ENCODE measurements at places on chromosomes 2 and 18.

GRCh38 chr2:9258501-9258900 is 51.9 kb downstream of the ASAP2 start:
- no peak for DNase-seq

GRCh38 chr18:64714086-64714485 is 565.2 kb upstream of the LINC00305 start:
- DNase-seq: no peak

- DNase-seq: no peak
These were observed at the start of gene TBC1D8 for GRCh38 chr2:101151146-101151858. Gene TBC1D8, minus strand, starts transcription at chr2:101151382. Its CDS starts 129 bp downstream, at chr2:101151253.

DNA sequence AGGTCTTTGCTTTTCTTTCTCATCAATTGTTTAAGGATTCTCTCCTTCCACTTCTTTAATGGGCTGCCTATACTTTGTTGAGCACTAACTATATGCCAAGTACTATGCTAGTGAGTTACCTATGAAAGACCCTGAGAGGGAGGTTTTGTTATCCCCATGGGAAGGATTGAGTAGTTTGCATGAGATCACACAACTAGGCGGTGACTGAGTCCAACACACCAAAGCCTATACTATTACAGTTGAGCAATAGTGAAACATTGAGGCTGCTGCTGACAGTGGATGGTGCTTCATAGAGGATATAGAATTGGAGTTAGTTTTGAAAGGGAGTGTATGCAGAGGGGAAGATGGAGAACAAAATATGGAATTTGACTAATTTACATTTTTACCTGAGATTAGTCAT is 15.8 kb downstream of the NABP1 start:
- no peak for DNase-seq

- no peak for DNase-seq
These were observed 507.1 kb upstream of the TNP1 start for GRCh38 chr2:217366966-217367365.

GRCh38 chr2:9692456-9693195 is 61.8 kb upstream of the YWHAQ start:
- no peak for DNase-seq

GRCh38 chr2:61327173-61327572 is 143.7 kb downstream of the USP34 start:
- no peak for DNase-seq

DNA sequence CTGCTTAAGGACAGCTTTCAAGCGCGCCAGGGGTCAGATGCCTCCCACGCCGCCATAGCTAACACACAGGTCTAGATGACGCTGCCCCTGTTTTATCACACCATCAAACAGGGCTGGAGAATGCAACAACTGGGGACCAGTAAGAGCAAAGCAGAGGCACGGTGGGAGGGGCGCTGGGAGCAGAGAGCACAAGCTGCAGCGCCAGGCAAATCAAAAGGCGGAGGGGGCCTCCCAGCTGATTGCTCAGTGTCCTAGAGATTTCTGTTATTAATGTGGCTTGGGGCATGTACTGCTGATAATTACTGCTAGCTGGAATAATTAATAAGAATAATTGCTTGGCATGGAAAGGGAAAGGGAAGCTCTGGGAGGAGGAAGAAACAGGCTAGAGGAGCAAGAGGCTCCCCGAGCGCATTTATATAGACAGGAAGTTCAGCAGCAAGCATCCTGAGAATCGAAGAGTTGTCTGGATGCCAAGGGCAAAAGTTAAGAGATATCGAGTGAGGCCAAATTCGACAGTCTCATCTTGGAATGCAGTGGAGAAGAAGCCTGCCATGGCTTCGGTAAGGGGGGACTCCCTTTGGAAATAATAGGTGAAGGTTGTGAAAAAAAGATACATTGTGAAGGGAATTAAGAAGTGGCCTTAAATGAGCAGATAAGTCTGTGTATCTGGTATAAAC is 104.5 kb upstream of the ZNF521 start:
- DNase-seq: no peak

DNA sequence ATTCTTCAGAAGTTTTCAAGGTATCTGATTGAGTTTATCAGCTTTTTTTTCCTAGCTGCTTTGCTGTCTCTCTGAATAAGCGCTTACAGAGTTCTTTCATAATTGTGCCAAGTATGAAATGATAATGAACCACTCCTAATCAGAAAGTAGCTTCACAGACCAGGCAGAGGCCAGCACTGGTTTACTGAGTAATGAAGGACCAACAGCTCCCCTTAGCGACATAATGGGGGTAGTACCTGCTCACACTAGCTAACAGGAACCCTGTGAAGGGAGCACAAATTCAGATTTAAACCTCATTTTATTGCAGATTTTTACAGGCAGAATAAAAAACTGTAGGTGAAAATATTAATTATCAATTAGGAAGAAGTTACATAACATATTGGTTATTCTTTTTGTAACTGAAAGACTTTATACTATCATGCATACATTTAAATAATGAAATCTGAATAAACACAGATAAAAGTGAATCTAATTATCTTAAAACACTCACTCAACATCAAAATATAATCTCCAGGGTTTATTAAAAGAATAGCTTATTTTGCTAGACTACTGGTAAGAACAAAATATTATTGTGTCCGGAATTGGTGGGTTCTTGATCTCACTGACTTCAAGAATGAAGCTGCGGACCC is 53.7 kb upstream of the LRRC30 start:
- no peak for DNase-seq

DNA sequence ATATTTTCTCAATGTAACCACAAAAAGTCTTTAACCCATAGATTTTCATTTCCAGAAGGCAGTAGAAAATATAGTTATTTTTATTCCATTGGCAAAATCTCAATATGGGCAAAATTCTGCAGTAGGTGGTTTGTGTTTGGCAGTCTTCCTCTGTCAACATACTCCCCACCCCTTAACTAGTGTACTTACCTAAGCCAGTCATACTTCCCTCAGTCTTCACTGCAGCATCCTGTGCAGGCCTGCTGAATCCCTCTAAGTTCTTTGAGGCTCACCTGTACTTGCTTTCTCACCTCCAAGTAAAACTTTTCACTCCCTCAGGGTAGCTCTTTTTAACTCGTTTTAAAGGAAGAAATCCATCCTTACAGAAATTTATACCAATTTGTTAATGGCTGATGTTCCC is 6.8 kb downstream of the CARF start:
- DNase-seq: no peak

- no peak for DNase-seq
These were observed 97.4 kb downstream of the MEP1B start for GRCh38 chr18:32287249-32287648.

- DNase-seq: no peak
These were observed 975.1 kb downstream of the BCL11A start for GRCh38 chr2:59578349-59578748.

- no peak for DNase-seq
These were observed 178.0 kb downstream of the RIT2 start for GRCh38 chr18:42937436-42937835.

DNA sequence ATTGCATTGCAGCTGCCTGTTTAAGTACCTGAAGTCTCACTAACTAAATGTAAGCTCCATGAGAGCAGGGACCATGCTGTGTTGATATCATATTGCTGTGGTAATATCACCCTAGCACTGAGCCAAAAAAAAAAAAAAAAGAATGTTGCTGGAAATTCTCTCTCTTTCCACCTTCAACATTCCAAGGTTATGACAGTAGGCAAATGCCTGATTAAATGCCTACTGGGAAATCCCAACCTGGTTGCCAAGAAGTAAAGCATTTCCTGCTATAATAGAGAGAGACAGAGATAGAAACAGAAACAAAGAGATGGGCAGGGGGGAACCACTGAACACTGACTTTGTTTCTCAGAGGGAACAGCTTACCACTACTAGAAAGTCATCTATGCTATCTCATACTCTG is 1604.2 kb downstream of the LRP1B start:
- no peak for DNase-seq

GRCh38 chr2:175883586-175884194 is 118.4 kb downstream of the LNPK start:
- no peak for DNase-seq
